ENCODE measurements at places on chromosomes 12 and 14.

GRCh38 chr12:91967590-91967989 lies 178.1 kb downstream of the BTG1 start:
- DNase-seq, result no peak

DNA sequence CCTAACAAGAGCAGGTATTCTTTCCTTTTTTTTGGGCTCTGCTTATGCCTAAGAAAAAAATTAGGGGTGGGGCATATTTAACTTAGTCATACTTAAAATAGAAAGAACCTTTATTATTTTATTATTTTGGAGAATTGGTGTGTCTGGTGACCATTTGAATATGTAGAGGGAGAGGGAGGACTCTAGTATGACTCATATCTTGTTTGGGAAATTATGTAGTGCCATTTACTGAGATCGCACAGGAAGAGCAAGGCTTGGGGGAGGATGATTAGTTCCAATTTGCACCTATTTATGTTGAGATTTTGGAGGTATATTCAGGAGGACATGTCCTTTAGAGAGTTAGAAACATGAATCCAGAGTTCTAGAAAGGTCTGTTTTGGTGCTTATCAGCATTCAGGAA lies 9.9 kb downstream of the ZNF410 start:
- DNase-seq, result no peak

DNA sequence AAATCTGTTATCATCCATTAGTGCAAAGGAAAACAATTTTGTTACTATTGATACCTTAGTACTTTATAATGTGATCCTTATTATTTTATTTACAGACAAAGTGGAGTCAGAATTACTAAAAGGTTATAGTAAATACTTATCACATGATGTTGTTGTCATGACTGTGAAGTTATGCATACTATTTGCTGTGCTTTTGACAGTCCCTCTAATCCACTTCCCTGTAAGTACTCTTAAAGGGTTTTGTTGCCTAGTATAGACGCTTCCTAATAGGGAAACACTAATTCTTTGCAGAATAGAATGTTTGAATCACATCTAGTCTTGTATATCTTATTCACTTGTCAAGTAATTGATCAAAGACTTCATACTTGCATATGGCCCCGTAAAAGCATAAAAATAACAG lies 69.4 kb downstream of the SLC38A6 start:
- no peak for DNase-seq

DNA sequence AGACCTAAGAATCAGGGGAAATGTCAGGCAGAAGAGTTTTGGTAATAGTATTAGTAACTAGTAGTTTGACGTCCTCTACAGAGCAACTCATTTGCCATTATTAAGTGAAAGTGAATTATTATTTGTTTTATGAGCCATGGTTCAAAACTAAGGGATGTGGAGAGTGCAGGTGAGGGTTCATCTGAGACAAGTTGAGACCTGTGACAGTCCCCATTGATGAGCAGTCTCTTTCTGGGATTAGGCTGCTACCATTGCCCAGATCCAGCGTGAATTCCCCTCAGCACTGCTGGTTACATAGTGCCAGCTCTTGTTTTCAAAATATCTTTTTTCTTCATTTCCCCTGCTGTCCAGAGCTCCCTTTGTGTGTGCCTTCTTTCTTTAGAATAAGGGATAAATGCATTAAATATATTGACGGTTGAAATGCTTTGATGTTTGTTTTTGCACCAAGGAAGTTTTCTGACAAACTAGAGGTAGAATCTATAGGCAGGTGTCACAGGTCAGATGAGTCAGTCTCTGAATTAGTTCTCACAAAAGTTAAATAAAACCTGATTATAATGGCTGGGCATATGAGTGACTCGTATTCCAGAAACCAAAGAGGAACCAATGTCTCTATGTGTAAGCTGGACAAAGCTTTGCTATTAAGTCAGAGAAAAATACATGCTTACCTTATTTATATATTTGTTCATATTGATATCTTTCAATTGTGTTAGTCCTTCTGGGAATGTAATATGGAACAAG lies 381.4 kb downstream of the TMEM117 start:
- no peak for DNase-seq

DNA sequence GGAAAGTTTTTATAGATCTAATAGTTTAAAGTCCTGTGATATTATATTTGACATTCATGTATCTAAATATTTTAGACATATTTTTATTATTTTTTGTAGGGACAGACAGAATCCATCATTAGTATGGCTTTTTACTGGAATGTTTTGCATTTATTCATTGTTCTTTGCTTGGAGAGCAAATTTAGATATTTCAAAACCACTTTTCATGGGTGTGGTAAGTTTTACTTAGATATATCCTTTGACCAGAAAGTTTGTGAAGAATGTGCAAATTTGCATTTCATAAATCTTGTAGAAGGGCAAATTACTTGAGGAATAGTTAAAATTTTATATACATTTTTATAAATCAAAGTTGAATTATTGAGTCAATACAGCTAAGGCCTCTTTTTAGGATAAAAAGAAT lies 37.5 kb downstream of the TMEM260 start:
- no peak for DNase-seq

- no peak for DNase-seq
Observed at GRCh38 chr12:86057092-86057845, 183.2 kb downstream of the NTS start.

DNA sequence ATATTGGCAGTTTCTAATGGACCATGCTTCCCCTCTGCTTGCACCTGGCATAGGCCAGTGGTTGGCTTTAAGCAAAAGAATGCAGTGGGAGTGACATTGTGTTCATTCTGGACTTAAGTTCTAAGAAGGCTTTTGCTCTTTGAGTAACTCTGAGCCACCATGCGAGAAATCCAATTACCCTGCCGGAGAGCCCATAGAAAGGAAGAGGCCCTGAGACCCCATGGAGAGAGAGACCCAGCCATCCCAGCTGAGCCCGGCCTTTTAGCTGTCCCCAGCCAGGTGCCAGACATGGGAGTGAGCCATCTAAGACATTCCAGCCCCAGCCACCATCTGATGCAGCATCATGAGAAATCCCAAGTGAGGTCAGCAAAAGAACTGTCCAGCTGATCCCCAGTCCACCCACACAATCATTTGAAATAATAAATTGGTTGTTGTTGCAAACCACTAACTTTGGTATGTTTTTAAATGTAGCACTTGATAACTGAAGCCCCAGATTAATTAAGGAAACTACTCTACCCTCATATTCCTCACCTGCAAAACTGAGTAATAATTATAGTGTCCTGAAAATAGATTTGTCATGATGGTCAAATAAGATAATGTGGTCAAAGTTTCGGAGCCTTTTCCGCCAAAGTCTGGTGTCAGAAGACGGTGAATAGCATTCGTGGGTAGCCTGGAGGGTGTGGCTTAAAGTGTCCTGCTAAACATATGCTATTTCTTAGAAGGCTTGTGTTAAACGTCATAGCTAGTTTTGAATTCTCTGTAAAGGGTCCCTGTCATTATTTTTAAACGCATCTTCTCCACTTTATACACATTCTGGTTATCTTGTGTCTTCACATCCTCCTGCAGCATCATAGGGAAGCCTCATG lies 166.6 kb upstream of the PELI2 start:
- DNase-seq, result no peak

- no peak for DNase-seq
Observed at GRCh38 chr12:4280351-4281163, 7.0 kb downstream of the CCND2 start.

DNA sequence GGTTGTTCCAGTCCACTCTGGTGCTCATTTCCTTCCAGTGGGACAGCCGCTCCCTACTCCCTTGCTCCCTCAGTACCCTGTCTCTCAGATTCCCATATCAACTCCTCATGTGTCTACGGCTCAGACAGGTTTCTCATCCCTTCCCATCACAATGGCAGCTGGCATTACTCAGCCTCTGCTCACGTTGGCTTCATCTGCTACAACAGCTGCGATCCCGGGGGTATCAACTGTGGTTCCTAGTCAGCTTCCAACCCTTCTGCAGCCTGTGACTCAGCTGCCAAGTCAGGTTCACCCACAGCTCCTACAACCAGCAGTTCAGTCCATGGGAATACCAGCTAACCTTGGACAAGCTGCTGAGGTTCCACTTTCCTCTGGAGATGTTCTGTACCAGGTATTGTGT lies 69.9 kb downstream of the RAD52 start:
- DNase-seq, result no peak

DNA sequence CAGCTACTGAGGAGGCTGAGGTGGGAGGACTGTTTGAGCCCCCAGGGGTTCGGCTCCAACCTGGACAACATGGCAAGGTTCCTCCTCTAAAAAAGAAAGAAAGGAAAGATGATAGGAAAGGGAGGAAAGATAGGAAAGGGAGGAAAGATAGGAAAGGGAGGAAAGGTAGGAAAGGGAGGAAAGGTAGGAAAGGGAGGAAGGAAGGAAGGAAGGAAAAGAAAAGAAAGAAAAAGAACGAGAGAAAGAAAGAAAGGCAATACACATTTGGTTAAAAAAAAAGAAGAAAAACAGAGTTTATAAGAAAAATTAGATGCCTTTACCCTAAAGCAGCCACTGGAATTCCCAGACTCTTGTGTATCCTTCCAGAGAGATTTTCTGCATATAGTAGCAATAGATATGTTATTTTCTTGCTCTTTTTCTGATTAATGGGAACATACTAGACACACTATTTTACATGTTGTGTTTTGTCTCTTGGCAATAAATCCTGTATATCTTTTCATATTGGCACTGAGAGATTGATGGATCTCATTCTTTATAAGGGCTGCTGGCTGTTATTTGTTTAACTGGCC lies 12.2 kb downstream of the HNF1A start:
- DNase-seq, result no peak

DNA sequence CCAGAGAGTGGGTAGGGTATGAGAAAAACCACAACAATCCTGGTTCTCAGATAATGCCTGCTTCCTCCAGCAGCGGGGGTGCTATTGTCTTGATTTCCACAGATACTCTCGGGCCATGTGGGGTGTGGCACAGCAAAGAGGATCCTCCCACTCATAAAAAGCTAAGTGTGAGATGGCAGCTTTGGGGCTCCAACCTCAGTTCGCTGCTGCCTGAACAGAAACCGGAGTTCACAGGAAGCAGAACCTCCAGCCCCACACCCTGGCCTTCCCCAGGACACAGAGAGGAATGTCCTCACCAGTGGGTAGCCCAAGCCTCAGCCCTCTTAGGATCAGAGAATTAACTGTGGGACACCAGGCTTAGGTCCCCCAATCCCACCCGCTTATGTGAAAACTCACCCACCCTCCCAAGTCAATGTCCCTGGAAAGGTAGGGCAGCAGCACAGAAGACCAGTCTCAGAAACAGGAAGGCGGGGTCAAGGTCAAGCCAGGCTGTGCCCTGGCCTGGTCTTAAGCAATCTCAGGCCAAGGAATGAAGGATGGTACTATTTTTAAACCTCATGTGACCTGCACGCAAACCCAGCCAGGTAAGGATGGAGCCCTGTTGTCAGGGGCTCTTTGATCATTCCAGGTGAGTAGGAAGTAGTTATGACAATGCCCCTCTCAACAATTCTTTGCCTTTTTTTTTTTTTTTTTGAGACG lies 9.0 kb downstream of the KCTD10 start:
- no peak for DNase-seq

GRCh38 chr12:47935184-47935583 lies 28.2 kb upstream of the TMEM106C start:
- no peak for DNase-seq

DNA sequence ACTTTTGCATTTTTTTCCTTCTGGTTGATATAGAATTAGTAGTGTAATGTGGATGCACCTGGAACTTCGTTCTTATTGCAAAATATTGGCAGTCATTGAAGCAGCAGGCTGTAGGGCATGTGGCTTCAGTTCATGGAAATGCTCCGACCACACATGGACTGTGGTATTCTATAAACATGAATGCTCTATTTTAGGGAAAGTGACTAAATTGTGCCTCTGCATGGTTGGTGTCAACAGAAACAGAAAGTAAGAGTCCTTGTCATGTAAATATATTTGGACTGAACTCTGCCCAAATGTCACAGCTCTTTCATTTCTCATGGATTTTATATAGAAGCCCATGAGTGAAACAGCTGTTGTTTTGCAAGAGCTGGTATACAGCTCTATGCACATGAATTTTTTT lies 917.0 kb downstream of the LRFN5 start:
- DNase-seq, result no peak

- DNase-seq, result no peak
Observed at GRCh38 chr12:3332188-3332587, 158.8 kb upstream of the PRMT8 start.

- no peak for DNase-seq
Observed at GRCh38 chr14:103683139-103683538, 32.1 kb downstream of the XRCC3 start.

DNA sequence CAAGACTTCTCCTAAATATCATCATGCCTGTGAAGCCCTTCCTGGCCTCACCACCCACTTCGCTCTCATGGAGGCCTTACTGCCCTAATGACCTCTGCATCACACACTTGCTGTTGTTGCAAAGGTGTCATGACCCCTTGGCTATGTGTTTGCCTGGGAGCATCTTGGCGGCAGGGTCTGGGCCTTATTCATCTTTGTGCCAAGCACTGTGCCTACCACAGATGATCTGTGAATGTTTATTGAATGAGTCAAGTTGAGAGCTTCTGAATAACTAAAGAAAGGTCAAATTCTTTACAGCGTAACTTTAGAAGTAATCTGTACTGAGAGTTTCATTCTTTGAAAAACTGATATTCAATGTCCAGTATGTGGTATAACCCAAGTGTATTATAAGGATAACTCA lies 113.3 kb downstream of the TTC8 start:
- DNase-seq, result no peak

- no peak for DNase-seq
Observed at GRCh38 chr12:107978201-107978600, 150.9 kb upstream of the WSCD2 start.

DNA sequence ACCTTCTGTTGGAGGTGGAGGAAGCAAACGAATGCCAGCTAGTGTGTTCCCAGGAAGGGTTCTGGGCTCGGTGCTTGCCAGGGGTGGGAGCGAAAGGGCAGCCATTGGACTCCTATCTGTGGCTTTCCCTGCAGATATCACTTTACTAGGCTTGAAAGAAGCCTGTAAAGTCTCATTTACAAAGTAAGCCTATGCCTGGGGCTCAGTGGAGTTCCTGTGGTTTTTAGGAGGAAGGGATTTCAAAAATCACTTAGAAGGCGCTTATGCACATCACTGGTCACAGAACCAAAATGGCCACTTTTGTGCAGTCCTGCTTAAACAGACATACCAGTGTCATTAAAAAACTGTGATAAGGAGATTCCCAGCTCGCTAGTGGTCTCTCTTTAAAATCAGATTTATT lies 22.7 kb downstream of the CLMN start:
- DNase-seq, result no peak

GRCh38 chr12:128637642-128638606 lies 185.8 kb downstream of the SLC15A4 start:
- DNase-seq, result no peak

DNA sequence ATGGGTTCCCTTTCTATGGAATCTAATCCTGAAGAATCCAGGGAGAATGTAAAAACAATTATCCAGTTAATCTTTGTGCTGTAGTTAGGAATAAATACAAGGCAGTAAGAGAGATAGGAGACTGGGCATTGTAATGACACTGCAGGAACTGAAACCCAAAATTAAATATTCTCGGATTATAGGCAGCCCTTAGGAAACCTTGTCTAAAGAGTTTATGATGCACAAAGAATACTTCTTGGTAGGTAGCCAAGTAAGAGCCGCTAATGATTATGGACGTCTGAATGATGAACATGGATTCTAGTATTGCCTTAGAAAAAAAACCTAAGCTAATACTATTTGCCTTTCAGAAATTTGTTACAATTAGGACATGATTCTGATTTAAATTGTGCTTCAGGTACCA lies 165.4 kb upstream of the LRIG3 start:
- no peak for DNase-seq
